ENCODE measurements at places on chromosomes 4 and X. TPM values are rescaled to one million over a fixed set of nuclear protein-coding genes. Genes with fewer than 3 reads are reported as not detected.

DNA sequence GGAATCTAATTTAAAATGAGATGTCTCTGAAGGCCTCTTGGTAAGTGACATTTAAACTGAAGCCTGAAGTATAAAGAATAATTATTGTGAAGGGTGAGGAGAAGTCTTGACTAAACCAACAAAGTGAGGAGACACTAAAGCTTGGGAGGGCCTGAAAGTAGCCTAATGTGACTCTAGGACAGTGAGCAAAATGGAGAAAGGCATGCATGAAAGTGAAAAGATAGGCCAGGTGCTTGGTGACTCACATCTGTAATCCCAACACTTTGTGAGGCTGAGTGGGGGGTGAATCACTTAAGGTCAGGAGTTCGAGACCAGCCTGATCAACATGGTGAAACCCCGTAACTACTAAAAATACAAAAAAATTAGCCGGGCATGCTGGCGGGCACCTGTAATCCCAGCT is 46.9 kb upstream of the SMARCAD1 start:
- DNase-seq = no peak
- H3K27ac ChIP-seq = no peak overlapping the region
- H3K4me3 ChIP-seq = no peak overlapping the region
- H3K27me3 ChIP-seq = no peaks in the 10 kb centered on the region
- no peaks in the 10 kb centered on the region for H3K36me3 ChIP-seq

DNA sequence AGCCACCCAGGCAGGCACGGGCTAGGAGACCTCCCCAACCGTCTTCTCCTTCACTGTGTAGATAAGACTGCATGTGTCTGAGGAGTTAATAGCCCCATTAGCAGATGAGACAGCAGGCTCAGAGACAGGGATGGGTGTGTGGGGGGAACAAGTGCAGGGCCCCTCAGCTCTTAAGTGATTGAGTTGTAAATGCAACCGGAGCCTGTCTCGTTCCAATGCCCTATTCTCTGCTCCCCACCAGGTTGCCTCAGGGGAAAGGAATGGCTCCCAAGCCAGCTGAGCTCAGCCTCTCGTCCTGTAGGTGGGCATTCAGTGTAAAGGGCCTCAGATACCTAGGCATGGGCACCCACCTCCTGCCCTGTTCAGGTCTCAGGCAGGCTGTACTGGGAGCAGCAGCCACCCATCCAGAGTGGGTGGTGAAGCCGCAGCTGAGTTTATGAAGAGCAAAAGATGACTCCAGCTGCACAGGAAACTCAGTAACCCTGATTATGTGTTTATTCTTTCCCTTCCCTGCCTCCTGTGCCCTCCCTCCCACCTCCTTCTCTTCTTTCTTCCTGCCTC is 87.3 kb downstream of the PJA1 start:
- H3K27me3 ChIP-seq = no peaks in the 10 kb centered on the region
- H3K4me1 ChIP-seq = no peaks in the 10 kb centered on the region
- H3K4me3 ChIP-seq = no peak overlapping the region
- no peak overlapping the region for H3K27ac ChIP-seq

ADAM29 gene
- not detected for total RNA-seq

DNA sequence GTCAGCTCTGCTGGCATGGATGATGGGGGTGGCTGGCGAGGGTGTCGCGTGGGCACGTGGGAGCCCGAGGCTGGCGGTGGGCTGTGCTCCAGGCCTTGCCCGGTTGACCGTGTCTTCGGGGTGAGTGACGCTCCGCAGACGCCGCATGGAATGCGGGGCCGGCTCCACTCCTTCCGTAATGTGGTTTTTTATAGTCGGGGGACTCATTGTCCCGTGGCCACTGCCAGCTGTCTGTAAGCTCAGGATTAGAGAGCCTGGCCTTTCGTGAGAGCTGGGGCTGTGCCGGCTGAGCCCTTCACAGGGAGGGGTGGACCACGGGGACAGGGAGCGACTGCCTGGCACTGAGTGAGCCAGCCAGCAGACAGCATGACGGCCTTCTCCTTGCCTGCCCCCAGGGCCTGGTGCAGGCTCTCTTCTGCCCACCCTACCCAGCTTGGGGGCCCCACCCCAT is 20.4 kb downstream of the DOK7 start:
- H3K27me3 ChIP-seq = peaks cover 28% of the 10 kb centered on the region
- no peak overlapping the region for H3K27ac ChIP-seq
- no peak overlapping the region for H3K4me3 ChIP-seq
- no peak for DNase-seq
- peaks cover 22% of the 10 kb centered on the region for H3K4me1 ChIP-seq

DNA sequence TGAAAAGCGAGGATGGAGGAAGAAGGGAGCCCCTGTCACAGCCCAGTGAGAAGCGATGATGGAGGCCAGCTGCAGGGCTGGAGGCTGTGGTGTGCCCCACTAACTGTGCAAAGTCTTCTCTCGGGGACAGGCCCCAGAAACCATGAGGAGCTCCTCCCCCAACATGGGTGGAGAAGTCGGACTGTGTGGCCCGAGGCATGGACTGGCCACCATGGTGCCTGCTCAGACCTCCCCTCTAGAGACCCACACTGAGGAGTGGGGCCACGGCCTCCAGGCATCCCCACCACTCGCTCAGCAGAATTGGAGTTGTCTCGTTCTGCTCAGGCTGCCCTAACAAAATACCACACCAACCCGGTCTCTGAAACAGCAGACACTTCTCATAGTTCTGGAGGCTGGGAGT is 12.2 kb upstream of the PDE6B start:
- no peak for DNase-seq
- H3K36me3 ChIP-seq = no peaks in the 10 kb centered on the region
- H3K27me3 ChIP-seq = no peaks in the 10 kb centered on the region
- H3K4me1 ChIP-seq = no peaks in the 10 kb centered on the region
- no peak overlapping the region for H3K4me3 ChIP-seq

DNA sequence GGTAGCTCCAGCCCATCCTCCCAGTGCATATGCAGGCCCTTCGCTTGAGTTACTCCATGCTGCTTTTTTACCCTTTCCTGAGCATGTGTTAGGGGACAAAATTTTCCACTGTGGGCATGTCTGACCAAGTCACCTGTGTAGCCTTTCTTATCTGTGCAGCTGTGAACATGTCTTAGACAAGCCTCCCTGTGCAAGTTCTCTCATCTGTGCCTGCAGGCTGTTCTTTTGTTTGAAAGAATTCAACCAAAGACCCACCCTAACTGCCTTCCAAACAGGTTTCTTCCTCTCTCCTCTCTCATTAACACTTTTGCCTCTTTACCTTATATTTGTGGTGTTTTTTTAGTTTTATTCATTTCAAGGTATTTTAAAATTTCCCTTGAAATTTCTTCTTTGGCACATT is 53.2 kb upstream of the SPIN4 start:
- no peaks in the 10 kb centered on the region for H3K36me3 ChIP-seq
- no peak for DNase-seq
- no peak overlapping the region for H3K27ac ChIP-seq
- H3K4me1 ChIP-seq = no peaks in the 10 kb centered on the region

DNA sequence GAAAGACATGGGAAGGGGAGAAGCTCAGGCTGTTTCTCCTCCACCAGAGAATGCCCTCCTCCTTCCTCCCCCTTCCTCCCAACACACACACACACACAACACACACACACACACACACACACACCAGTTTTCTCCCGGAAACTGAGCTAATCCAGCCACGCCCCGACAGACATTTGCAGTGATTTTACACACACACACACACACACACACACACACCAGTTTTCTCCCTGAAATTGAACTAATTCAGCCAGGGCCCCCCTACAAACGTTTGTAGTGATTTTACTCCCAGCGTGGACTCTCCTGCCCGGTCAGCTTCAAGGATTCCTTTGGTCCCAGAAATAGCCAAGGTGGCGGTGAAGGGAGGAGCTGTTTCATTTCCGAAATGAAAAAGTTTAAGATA is 32.9 kb upstream of the STX18 start:
- H3K27me3 ChIP-seq = no peaks in the 10 kb centered on the region
- peak; percentile 35 for DNase-seq
- H3K27ac ChIP-seq = no peak overlapping the region
- H3K4me1 ChIP-seq = peaks cover 11% of the 10 kb centered on the region

FGFR3 gene
- 0.33 TPM for total RNA-seq

HSFX4 gene
- not detected for total RNA-seq

DNA sequence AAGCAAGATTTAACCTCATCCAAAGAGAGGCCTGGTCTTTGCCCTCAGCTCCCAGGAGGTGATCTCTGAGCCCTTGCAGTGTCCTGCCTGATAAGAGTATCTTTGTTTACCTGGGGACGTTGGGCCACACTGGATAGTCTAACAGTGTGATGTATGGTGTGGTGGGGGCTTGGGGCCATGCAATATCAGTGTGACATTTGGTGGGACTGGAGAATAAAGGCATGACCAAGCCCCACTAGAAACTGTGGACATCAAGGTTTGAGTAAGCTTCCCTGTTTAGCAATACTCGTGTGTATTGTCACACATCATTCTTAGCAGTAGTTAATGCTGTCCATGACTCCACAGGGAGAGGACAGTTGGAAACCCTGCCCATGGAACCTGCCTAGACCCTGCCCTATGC is 34.4 kb downstream of the BBS12 start:
- DNase-seq = no peak
- no peaks in the 10 kb centered on the region for H3K36me3 ChIP-seq
- H3K4me3 ChIP-seq = no peak overlapping the region
- no peak overlapping the region for H3K27ac ChIP-seq
- no peaks in the 10 kb centered on the region for H3K4me1 ChIP-seq

GPR50 gene
- not detected for total RNA-seq

TMPRSS11F gene
- not detected for total RNA-seq

AFF2 gene
- total RNA-seq = 6.2 TPM

DNA sequence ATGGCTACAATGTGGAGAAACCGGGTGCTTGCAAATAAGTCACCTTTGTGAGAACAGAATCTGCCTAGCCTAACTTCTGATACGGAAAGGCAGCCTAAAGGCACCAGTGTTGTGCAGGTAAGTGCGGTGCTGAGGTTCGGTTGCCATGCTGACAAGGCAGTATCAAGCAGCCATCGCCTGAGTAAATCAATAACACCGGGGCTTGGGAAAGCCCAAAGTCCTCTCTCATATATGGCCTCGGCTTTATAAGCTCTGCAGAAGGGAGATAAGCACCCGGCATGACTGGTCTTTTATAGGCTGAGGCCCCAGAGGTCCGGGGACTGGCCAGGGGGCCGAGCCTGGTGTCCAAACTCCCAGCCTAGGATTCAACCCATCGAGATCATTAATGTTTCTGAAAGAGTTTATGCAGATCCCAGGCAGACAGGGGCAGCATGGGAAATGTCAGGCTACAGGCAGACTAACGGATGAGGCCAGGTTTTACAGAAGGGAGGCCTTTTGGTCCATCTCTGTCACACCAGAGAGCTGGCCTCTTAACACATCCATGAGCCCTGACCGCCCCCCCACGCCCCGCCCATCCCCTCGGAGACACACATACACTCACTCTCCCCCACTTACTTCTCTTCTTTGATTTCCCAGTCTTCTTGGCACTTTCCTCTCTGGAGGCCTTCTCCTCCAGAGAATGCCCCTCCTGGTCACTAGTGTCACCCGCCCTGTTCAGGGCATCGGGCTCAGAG is 38.5 kb downstream of the ELF4 start:
- H3K27ac ChIP-seq = no peak overlapping the region
- DNase-seq = no peak
- peaks cover 60% of the 10 kb centered on the region for H3K36me3 ChIP-seq
- H3K4me1 ChIP-seq = no peaks in the 10 kb centered on the region
- no peaks in the 10 kb centered on the region for H3K27me3 ChIP-seq

DNA sequence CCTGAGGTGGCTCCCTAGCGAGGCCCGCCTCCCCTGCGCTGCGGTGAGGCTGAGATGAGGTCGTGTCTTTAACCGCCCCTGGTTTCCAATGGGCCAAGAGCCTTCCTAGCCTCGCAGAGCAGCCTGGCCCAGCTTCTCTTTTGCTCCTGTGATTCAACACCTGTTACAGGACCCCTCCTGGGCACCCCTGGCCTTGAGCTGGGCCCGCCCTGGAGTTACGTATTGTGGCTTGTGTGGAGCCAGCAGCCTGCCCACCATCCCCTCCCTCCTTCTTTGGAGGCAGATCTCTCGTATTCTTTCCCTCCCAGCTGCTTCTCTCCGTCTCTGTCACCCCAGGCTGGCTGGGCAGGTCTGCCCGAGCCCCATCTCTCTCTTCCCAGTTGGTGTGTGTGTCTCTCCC is 19.3 kb upstream of the UBA1 start:
- no peak for DNase-seq
- H3K36me3 ChIP-seq = peaks cover 88% of the 10 kb centered on the region
- H3K27me3 ChIP-seq = no peaks in the 10 kb centered on the region
- H3K4me3 ChIP-seq = no peak overlapping the region
- H3K27ac ChIP-seq = no peak overlapping the region
- no peaks in the 10 kb centered on the region for H3K4me1 ChIP-seq

AREG gene
- total RNA-seq = 63.8 TPM

NDNF gene
- not detected for total RNA-seq

- H3K4me3 ChIP-seq = no peak overlapping the region
- H3K36me3 ChIP-seq = no peaks in the 10 kb centered on the region
- no peaks in the 10 kb centered on the region for H3K4me1 ChIP-seq
- H3K27me3 ChIP-seq = peaks cover 23% of the 10 kb centered on the region
- DNase-seq = no peak
These were observed 2.5 kb upstream of the CCDC149 start for GRCh38 chr4:24915121-24915922.

F8A2 gene
- not detected for total RNA-seq

ASB11 gene
- not detected for total RNA-seq

DNA sequence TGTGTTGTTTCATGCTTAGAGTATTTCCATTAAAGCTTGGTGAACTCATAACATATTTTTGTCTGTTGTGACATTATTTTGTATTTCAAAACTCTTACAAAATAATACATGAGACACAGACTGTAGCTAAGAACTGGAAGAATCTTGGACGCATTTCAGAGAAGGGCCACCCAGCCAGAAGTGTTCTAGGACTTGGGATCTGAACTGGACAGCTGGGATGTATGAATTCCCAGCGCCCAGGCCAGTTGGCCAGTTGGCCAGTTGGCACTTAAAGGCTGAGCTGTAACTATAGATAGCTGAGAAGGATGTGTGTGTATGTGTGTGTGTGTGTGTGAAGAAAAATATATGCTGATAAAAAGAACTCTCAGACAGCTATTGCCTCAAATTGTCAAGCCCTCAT is 193.4 kb upstream of the GPR101 start:
- no peak for DNase-seq
- no peaks in the 10 kb centered on the region for H3K27me3 ChIP-seq
- no peak overlapping the region for H3K27ac ChIP-seq
- no peaks in the 10 kb centered on the region for H3K4me1 ChIP-seq

GRCh38 chr4:186144946-186145569 is 40.6 kb downstream of the FAM149A start:
- H3K36me3 ChIP-seq = no peaks in the 10 kb centered on the region
- H3K27me3 ChIP-seq = peaks cover 42% of the 10 kb centered on the region
- no peak overlapping the region for H3K4me3 ChIP-seq
- no peak for DNase-seq

- DNase-seq = no peak
- no peaks in the 10 kb centered on the region for H3K36me3 ChIP-seq
- H3K27ac ChIP-seq = no peak overlapping the region
- H3K4me1 ChIP-seq = no peaks in the 10 kb centered on the region
- H3K4me3 ChIP-seq = no peak overlapping the region
- no peaks in the 10 kb centered on the region for H3K27me3 ChIP-seq
These were observed 15.6 kb downstream of the CHRNA9 start for GRCh38 chr4:40350627-40351227.

Measured in CD4-positive, alpha-beta T cell (primary cell).